ENCODE measurements at places on chromosomes 16 and 17. TPM values are rescaled to one million over a fixed set of nuclear protein-coding genes. Genes with fewer than 3 reads are reported as not detected.

DNA sequence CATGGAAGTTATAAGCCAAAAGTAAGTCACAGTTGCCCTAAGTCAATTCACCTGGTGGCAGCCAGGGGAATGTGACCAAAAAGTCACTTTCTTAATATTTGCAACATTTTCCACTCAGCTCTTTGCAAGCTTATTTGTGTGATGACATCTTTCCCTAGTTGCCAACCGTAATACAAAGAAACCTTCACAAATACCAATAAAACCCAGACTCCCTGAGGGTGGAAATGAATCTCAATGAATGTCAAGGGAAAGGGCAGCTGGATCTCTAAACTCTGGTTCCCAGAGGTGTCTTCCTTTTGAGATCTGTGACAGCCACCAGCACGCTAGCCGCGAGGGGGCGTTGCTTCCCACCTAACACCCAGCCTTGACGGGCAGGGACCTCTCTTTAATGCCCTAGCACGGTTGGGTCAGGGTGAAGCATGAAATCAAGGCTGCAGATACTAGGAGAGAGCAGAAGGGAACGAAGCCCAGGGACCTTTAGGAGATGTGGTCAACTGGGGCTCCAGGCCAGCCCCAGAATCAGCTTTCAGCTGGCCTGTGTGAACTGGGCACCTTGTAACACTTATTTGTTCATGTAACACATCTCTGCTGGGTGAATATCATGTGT, 82.2 kb downstream of the CMC2 start:
- no peak for DNase-seq

DNA sequence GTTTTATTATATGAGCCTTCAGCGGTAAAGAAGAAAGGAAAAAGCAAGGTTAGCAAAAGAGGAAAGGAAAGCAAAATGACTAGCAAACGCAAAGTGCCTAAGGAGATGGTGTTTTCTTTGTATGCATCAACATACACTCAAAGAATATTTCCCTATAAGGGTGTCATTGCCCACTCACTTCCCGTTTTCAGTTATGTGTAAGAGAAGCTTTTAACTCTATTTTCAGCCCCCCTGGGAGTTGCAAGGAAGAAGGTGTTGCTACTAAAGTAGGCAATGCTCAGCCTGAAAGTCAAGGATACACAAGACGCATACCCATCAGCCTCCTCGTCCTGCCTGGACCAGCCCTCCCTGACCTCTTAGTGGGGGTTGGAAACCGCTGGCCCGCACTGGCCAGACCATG, 267.7 kb upstream of the ZFHX3 start:
- no peak for DNase-seq

GRCh38 chr17:34764716-34765115, 185.3 kb downstream of the TMEM132E start:
- no peak for DNase-seq

- DNase-seq, result no peak
Observed at GRCh38 chr16:1407753-1408152, 6.8 kb downstream of the UNKL start.

The CACNG3 gene
- not detected for polyA plus RNA-seq

The TMEM238L gene
- polyA plus RNA-seq, result 4.0 TPM

Data from left renal cortex interstitium (tissue), 4 donors.